Adrenal gland (tissue), 19 donors: ENCODE measurements at places on chromosomes 4 and X.

DNA sequence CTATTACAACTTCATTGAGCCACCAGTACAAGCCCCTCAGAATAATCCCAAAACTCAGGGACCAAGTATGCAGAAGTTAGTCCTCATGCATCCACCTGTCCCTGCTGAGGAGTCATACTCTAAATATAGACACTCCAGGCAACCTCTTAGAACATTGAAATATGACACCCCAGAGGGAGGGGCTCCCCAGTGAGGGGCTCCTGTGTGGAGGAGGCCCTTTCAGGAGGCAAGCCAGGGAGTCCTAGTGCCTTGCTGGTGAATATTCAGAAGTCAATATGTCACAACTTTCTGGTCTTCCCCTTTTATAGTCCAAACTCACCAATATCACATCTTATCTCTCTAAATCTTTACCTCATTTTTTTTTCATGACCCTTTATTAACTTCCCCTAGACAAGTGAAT is 1.6 kb upstream of the ARMCX6 start:
- DNase-seq: no peak

DNA sequence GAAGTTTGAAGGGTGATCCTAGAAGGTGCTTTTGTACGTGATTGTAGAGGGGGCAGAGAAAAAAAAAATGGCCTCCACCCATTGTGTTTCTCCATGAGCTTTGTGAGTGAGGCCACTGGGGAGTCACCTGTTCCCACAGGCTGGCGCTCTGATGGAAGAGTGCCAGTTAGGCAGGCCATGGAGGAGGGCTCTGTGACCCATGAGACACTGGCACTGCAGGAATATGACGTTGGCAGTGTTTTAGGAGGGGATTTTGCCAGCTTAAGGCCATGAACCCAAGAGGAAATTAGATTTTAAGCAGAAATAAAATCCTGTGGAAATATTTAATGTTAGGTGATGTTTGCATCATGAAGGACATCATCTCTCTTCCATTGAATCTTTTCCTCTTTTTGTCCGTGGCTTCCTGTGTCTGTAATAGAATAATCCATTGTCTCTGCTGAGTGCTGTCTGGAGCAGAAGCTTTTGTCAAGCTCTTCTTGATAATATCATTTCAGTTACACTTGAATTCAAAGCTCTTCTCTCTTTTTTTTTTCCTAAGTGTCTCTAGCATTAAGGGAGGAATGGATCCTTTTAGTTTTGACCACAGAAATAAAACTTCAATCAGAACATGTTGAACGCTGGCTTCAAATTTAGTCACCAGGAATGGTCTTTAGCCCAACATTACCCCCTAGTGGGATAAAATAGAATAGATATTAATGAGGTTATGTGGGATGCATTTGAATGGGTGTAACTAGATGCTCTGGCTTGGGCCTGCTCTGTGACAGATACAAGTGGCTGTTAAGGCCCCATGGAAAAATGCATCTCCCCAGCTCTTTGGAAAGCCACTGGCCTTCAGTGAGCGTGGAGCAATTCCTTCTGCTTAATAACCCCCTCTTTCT is 41.0 kb upstream of the UCP1 start:
- DNase-seq: no peak

- DNase-seq: no peak
Observed at GRCh38 chrX:77444075-77444474, 3.1 kb upstream of the FGF16 start.

GRCh38 chr4:87427518-87427868 is 5.1 kb downstream of the NUDT9 start:
- DNase-seq: no peak

DNA sequence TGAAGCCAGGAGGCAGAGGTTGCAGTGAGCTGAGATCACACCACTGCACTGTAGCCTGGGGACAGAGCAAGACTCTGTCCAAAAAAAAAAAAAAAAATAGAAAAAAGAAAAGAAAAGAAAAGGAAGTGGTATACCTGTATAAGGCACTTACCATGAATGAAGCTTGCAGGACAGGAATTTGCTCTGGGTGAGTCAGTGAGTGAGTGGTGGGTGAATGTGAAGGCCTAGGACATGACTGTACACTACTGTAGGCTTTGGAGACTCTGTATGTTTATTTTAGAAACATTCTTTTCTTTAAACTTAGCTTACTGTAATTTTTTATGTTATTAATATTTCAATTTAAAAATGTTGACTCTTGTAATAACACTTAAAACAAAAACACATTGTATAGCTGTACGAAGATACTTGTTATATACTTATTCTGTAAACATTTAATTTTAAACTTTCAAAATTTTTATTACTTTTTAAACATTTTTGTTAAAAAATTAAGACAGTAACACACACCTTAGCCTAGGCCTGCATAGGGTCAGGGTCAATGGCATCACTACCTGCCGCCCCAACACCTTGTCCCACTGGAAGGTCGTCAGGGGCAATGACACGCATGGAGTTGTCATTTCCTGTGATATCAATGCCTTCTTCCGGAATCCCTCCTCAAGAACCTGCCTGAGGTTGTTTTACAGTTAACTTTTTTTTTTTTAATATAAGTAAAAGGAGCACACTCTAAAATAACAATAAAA is 78.7 kb downstream of the CLNK start:
- DNase-seq: no peak

GRCh38 chrX:19852014-19853005 is 35.1 kb downstream of the SH3KBP1 start:
- peak; percentile 60 for DNase-seq

GRCh38 chrX:124347242-124347641 is 879 bp downstream of the SH2D1A start:
- DNase-seq: no peak

- no peak for DNase-seq
Observed at GRCh38 chr4:178086320-178086719, 644.1 kb upstream of the AGA start.

DNA sequence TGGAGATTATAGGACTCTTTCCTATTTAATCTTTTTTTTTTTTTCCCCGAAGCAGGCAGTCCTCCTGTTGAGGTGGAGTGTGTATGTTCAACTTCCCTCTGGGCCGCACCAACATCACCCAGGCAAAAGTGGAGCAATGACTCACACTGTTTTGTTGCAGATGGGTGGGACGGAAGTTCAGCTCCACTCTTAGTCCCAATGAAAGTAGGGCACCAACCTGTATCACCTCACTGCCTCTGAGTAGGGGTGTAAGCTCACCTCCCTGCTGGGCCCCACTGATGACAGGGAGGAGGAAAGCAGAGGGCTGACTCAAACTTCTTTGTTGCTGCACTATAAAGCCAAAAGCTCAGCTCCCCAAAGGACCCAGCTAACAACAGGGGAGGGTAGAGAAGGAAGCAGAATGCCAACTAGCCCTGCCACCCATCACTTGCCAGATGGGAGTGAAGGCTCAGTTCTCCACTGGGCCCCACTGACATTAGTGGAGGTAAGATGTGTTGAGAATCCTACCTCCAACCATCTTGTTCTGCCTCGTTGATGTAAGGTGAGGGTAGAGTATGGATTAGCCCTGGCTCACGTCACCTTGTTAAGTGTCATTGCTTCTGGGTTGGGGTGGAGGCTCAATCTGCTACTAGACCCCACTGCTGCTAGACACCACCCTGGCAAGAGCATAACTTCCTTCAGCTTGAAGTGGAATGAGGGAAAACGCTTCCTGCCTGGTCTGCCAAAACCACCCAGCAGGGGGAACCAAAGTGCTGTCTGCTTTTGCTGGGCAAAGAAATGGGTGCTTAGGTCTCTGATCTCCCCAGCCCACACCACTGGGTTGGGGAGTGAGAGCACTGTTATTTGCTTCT is 14.1 kb downstream of the RPS6KA3 start:
- peak; percentile 25 for DNase-seq

- DNase-seq: no peak
Observed at GRCh38 chr4:127249066-127249766, 383.5 kb upstream of the INTU start.

GRCh38 chrX:10433296-10433965 is 187.0 kb downstream of the MID1 start:
- no peak for DNase-seq

DNA sequence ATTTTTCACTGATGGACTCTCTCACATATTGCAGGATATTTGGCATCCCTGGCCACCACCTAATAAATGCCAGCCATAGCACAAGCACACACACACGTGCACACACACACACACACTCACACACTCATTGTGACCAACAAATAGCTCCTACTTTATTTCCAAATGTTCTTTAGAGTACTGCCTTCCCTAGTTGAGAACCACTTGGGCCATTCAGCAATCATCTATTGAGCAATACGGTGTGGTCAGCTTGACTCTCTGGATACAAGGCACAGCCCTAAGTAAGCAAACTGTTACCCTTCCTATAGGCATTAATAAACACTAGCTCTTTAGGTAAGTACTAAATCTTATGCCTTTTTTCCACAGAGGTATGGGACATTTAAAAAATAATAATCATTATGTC is 21.1 kb downstream of the CORIN start:
- no peak for DNase-seq

DNA sequence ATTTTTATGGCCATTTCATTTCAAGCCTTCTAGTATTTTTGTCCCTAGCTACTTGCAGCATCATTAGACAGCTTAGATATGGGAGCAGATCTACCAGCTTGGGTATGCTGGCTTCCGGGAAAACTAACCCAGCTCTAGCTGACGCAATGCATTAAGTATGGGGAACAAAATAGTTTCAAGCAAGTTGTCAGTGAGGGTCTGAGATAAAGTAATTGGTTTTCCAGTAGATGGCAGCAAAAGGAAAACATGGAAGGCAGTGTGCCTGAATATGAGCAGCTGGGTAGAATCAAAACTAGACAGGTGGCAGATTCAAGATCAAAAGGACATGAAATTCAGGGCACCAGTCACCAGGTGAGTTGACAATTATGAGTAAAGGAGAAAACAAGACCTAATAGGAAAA is 340.9 kb upstream of the CTSO start:
- DNase-seq: no peak

DNA sequence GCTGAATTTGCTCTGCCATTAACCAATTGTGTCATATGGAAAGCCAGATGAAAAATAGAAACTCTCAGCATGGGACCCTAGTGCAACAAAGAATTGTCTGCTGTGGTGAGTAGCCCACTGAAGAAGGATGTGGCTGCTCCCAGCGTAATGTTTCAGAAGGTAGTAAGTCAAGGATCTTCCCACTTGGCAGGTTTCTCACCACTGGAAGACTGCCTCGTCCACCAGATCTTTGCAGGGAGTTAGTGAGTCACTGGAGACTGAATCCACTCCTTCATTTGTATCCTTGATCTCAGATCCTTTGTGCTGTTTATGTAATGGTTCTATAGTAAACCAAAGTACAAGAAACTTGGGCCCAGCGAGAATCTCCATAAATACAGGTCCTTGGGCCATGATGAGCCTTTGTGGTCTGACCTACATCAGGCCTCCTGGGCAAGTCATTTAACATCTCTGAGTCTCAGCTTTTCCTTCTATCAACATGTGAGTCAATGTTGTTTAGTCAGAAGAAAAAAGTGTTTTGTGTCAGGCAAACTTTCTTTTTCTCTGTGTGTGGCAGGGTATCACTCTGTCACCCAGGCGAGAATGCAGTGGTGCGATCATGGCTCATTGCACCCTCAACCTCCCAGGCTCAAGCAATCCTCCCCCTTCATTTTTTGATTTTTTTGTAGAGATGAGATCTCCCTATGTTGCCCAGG is 78.0 kb upstream of the CCDC160 start:
- DNase-seq: no peak

GRCh38 chr4:173446416-173446815 is 47.5 kb upstream of the SCRG1 start:
- no peak for DNase-seq

DNA sequence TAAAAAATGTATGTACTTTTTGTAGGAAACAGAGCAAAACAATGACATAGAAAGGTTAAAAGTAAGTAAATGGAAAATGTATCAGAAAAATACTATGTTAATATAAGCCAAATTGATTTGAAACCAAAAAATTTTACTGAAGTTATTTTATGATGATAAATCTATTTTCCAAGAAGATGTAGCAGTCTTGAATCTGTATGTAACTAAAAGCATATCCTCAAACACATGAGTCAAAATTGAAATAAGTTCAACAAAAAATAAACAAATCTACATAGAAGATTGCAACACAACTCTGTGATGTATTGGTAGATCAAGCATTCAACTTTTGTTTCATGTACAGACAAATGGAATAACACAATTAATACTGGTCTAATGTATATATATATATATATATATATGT is 450.0 kb downstream of the SPRY1 start:
- DNase-seq: no peak

GRCh38 chrX:97096385-97096784 is 212.7 kb downstream of the RPA4 start:
- no peak for DNase-seq

DNA sequence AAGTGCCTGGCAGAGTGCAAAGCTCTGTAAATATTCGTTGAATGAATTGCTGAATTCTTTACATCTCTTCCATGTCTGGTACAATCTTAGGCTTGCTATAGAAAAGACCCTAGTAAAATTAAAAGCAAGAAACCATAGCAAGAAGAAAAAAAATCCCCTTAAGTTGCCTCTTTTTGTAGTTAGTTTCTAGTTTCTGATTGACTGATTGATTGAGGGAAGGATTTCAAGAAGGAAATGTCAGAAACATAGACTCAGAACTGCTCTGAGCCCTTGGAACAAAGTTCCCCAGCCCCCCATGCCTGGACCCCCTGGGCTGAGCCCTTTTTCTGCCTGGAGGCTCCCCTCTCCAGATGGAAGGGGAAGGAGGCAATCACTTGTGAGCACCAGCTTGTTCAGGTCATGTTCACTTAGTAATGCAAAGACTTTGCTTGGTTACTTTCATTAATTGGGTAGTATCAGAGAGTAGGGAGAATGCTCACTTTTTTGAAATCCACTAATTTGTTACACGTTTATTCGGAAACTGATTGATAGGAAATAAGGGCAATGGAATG is 35.6 kb downstream of the DAPP1 start:
- no peak for DNase-seq

- DNase-seq: no peak
Observed at GRCh38 chr4:153785910-153786721, 2.8 kb downstream of the SFRP2 start.

DNA sequence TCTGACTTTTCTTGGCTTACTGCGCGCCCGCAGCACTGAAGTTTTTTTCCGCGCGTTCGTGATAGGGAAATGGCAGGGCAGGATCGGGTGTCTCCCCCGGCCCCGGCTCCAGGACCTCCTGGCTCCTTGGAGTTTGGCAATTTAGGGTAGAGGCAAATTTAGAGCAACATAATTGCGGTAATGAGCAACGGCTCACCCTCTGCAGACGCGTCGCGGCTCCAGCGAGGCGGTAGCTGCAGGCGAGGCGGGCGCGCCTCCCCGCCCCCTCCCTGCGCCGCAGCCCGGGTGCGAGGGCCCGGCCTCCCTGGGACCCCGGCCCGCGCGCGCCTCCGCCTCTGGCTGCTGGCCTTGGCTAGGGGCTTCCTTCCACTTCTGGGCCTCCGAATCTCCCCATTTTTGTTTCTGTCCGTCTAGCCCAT is 6.2 kb downstream of the MSX1 start:
- no peak for DNase-seq
